ENCODE measurements at places on chromosomes 4 and X.

- DNase-seq = no peak
Measured at GRCh38 chrX:48470110-48470832, at the start of gene SLC38A5. TSS of gene SLC38A5 (minus strand) at chrX:48470260. CDS start at chrX:48467924, 2,336 bp downstream.

- no peak for DNase-seq
Measured at GRCh38 chr4:180057299-180057721, 2185.9 kb upstream of the TENM3 start.

DNA sequence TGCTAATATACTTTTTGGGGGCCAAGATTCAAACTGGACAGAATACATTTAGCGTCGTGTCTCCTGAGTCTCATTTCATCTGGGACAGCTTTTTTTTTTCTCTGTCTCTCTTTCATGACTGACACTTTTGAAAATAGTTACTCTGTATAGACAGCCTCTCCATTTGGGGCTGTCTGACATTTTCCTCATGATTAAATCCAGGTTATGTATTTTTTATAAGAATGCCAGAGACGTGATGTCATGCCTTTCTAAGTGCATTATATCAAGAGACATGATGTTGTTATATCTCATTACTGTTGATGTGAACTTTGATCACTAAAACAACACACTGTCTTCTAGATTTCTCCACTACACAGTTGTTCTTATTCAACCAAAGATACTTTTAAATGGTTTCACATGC, 199.0 kb downstream of the BANK1 start:
- no peak for DNase-seq

GRCh38 chr4:156815717-156816359, 155.8 kb downstream of the PDGFC start:
- no peak for DNase-seq

GRCh38 chr4:478373-478772, 20.6 kb downstream of the ZNF721 start:
- DNase-seq = no peak

DNA sequence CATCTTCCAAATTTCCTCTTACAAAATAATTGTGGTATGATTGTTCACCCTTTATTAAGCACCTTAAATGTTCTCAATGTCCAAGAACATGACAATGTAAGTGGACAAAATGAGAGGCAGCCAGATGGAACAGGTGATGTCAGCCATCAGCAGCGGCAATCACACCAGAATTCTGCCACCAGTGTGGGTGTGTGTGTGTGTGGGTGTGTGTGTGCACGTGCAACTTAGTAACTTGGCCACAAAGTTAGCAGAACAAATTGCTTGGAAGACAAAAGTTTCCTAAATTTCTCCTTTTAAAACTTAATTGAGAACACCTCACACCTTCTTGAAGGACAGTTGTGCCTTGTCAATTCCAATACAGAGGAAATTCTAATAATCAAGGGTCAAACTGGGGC, 18.7 kb downstream of the LNX1 start:
- no peak for DNase-seq

DNA sequence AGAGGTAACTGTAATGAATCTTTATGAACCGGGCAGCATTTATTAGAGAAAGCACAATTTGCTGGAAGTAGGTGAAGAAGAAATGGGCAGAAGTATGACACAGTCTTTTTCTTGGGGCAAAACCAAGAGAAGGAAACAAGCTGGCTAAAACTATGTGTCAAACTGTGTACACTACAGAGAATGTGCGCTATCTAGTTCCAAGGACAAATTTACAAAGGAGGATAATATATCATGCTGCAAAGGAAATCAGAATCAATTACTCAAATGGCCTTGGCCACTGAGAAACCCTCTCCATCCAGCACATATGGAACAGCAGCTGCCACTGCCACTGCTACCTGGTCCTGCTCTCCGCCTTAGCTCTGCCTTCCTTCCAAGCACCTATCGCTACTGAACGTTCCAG, 17.1 kb upstream of the MECP2 start:
- DNase-seq = no peak

- DNase-seq = peak; percentile 12
Measured at GRCh38 chrX:2325076-2325784, 175.5 kb downstream of the DHRSX start.

GRCh38 chr4:4945021-4945420, 74.2 kb downstream of the CYTL1 start:
- no peak for DNase-seq

DNA sequence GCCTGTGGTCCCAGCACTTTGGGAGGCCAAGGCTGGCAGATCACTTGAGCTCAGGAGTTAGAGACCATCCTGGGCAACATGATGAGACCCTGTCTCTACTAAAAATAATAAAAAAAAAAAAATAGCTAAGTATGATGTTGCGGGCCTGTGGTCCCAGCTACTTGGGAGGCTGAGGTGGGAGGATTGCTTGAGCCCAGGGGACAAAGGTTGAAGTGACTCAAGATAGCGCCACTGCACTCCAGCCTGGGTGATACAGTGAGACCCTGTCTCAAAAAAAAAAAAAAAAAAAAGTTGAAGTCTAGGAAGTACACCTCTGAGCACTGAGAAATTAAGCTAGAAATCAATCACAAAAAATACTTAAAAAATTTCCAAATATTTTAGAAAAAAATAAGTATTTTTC, 86.5 kb downstream of the FRAS1 start:
- no peak for DNase-seq

DNA sequence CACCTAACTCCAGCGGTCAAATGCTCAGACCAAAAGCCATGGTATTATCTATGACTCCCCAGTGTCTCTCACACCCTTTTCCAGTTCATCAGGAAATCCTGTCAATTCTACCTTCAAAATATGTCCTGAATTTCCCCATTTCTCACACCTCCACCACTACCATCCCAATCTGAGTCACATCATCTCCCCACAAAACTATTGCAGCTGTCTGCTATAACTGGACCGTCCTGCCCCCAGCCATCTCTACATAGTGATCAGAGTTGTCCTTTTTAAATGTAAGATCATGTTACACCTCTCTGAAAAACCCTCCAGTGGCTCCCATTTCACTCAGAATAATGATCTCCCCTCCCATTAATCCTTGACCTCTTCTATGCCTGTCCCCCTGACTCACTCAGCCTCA, 6.8 kb upstream of the ODAPH start:
- DNase-seq = no peak

GRCh38 chr4:183905081-183905592, at the start of gene STOX2:
TSS of gene STOX2 (plus strand) at chr4:183905307. CDS start at chr4:183906791, 1,484 bp downstream.
- DNase-seq = no peak

DNA sequence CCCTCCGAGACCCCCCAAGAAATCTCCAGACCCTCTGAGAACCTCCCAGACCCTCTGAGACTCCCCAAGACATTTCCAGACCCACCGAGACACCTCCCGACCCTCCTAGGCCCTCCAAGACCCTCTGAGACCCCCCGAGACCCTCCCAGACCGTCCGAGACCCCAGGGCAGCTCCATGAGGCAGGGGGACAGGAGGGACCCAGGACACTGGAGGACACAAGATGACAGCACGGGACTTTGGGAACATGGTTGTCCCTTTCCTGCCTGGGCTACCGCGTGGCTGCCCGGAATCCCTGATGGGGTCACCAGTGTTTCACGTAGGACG, 10.3 kb downstream of the CTBP1 start:
- DNase-seq = no peak

- no peak for DNase-seq
Measured at GRCh38 chr4:101693842-101694398, 96.6 kb upstream of the BANK1 start.

DNA sequence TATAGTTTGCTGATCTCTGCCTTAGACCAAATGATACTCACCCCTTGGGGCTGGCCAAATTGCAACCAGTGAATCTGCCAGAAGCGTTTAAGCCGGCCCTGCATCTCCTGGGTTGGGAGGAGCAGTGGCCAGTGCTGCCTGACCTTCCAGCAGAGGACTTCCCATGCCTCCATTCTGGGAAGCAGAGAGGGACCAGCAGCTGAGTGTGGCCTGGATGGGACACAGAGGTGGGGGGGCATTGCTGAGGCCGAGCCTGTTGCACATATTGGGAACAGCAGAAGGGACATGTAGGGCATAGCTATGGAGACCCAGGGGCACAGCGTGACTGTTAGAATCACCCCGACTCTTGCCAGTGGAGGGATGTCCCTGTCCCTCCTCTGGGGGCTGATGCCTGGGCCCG, 93.3 kb downstream of the CPZ start:
- DNase-seq = no peak

- no peak for DNase-seq
Measured at GRCh38 chrX:19836337-19836736, 51.1 kb downstream of the SH3KBP1 start.

DNA sequence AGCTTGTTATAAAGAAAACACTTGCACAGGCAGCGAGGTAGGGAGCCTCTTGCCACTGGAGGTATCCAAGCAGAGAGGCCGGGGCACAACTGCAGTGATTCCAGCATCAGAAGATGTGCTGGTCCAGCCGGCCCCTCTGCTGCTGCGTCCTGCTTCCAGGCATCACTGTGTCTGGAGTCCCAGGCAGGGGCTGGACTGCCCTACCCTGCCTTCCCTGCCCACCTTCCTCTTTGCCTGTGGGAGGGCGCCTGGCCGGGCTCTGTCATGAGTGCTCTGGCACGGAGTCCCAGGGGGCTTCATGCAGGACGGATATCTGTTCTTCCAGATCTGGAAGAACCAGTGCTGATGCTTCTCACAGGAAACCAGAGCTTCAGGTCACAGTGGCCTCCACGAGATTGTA, 187.6 kb upstream of the PSAPL1 start:
- DNase-seq = no peak

- no peak for DNase-seq
Measured at GRCh38 chr4:140081641-140082390, 72.2 kb downstream of the MAML3 start.

- DNase-seq = no peak
Measured at GRCh38 chr4:158856852-158857251, 88.0 kb downstream of the FNIP2 start.

GRCh38 chr4:36392916-36393315, 111.5 kb downstream of the DTHD1 start:
- DNase-seq = no peak

DNA sequence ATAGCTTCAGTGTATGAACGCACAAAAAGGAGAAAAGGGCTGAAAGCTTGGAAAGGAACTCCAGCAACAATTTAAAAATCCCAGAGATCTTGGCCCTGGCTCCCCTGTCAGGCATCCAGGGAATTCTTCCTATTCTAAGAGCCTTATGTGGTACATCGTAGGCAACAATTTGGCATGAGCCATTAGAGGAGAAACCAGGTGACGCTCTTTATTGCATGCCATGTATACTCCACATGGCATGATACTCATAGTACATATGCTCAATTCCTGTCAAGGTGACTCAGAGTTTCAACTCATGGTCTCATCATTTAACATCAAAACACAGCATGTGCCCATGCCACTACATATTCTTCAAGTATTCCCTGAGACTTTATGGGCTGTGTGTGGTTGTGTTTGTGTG, 191.3 kb downstream of the OR13H1 start:
- no peak for DNase-seq

DNA sequence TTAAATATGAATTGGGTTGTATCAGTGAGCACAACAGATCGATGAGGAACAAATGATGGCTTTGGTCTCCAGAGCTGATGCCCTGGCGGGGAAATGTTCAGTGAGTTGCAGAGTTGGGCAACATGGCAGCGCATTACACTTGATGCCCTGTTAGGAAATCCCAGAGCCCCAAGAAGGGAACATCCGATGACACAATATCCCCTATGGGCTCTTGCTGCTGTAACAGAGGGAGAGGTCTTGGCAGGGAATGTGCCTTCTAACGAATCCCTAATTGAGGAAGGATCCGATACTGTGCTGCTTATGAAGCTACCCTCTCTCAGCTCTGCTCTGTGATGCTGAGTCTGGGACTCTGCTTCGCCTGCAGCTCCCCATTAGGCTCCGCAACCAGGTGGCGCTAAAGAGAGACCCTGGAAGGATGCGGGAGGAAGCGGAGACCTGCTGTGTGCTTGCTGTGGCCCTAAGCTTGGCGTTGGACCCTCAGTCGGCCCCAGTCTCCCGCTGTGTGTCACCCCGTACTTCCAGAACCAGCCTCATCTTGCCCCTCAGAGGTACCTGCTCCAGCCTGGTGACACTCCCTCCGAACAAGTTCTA, 38.9 kb downstream of the PDHA1 start:
- DNase-seq = no peak

GRCh38 chr4:130859991-130860390, 1764.0 kb downstream of the C4orf33 start:
- no peak for DNase-seq

DNA sequence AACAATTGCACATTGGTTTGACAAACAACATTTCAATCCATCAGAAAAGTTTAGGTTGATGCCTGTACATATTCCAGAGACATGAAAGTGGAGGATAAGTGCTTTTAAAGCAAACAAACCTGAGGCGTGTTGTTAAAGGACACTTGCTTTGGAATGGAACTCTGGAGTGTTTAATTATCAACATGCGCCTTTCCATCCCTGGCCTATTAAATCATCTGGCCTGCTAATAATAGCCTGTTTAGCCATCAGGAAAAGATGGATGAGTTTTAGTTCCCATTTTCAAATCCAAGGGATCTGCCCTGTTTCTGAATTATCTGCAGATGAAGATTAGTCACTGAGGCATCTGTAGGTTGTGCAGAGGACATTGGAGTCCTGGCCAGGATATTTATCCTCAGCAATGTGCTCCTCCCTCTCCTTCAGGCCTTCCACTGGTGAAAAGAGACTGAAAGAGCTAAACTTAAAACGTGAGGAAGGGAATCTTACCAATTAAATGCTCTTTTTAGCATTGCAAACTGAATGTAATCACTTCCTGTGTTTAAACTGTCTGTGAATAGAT, 388.9 kb downstream of the PPARGC1A start:
- no peak for DNase-seq

DNA sequence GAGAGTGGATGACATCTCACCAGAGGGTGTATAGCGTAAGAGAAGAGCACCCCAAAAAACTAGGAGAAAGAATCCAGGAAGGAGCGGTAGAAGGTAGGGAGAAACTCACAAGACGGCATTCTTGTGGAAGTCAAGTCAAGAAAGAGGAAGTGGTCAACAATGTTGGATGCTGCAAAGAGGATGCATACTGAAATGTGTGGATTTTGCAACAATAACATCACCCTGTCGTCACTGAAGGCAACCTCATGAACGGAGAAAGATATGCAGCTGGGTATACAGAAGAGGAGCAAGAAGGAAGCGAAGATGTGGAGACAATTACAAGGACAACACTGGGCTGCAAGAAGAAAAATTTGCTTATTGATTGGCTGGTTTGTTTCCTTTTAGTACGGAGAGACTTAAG, 11.4 kb upstream of the TAPT1 start:
- no peak for DNase-seq

- DNase-seq = no peak
Measured at GRCh38 chr4:130632731-130633604, 1537.0 kb downstream of the C4orf33 start.

DNA sequence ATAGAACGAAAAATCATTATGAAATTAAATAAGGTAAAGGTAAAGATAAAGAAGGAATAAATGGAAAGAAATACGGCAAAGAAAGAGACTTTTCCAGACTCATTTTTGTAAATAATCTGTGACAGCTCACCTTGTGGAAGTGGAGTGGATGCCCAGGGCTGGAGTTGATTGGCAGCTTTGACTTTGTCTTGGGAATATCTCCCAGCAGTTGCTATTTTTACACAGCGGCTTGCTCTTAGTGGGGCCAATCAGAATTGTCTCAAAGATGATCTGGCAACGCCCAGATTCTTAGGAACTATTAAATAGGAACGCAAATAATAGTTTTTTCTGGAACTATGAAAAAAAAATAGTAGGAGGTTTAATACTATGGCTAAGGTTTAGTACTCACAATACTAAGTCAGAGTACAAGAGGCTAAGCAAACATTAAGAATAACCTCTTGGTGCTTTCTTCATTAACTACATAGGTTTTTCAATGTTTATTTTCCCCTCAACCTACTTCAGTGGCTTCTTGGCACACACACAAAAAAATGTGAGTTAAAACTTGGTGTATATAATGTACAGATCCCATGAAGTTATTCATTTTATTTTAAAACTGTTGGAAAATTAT, 132.7 kb downstream of the TRAM1L1 start:
- no peak for DNase-seq
